ENCODE measurements at places on chromosomes 7 and 10. TPM values are rescaled to one million over a fixed set of nuclear protein-coding genes. Genes with fewer than 3 reads are reported as not detected.

DNA sequence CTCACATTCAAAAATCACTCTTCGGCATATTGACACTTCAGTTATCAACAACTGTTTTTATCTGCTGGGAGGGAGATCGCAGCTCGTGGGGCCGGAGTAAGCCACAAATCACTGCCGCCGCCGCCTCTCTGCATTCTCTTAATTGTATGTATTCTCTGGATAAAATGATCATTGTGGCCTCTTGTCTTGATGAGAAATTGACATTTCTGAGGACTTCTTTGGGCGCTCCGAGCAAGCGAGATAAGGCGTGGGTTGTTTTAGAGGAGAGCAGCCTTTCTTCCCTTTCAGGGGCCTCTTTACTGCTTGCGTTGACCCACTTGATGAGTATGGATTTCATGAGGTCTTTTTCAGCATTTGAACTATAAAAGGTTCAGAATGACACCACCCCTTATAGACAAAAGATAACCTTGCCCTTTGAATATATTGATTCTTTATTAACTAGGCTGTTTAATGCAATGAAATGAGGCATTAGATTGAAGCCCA, 130.6 kb downstream of the EBF3 start:
- no peaks in the 10 kb centered on the region for H3K36me3 ChIP-seq
- no peak for DNase-seq
- H3K27ac ChIP-seq, result no peak overlapping the region
- H3K4me3 ChIP-seq, result no peak overlapping the region

GRCh38 chr10:14391342-14391741, 60.6 kb upstream of the FRMD4A start:
- H3K27ac ChIP-seq, result no peak overlapping the region
- no peaks in the 10 kb centered on the region for H3K27me3 ChIP-seq
- no peaks in the 10 kb centered on the region for H3K36me3 ChIP-seq
- H3K4me1 ChIP-seq, result no peaks in the 10 kb centered on the region
- no peak for DNase-seq

DNA sequence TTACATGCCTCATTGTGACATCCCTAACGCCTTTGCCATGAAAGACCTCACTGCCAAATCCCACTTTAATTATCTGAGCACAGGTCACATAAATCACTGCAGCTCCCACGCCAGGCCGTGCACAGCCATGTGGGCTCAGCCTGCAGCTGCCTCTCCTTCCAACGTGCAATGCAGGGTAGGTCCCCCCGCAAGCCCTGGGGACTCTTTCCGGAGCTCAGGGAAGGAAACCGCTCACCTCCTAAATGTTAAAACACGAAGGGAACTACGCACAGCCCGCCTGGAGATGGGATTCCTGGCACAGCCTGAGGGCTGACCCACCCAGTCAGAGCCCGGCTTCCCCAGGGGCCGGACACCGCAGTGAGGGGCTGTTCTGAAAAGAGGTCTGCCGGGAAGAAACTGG, 128.0 kb downstream of the MAD1L1 start:
- H3K27me3 ChIP-seq, result no peaks in the 10 kb centered on the region
- H3K4me1 ChIP-seq, result peaks cover 38% of the 10 kb centered on the region
- H3K27ac ChIP-seq, result no peak overlapping the region
- H3K36me3 ChIP-seq, result no peaks in the 10 kb centered on the region

DNA sequence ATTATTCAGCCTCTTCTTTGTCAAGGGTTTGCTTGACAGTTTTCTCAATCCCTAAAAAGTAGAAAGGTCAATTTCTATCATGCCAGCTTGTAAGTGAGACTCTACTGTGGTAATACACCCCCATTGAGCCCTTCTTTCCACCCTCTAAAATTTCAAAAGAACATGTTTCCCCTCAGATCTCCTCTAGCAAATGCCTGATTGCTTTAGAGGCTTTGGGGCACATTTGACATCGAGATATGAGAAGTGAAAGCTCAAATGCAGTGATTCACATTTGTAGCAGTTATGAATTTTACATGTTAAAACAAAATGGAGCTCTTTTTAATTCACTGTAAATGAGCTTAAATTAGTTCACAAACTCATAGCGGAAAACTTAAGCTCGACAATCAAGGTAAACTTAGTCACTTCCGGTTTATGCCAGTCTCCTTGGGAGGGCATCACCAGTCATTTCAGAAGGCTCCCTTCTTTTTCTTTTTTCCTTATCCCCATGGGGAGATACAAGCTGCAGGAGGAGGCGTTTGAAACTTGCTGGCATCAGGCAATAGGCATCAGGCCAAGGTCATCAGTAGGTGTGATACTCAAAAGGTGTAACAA, 55.3 kb upstream of the ADO start:
- peaks cover 8% of the 10 kb centered on the region for H3K4me1 ChIP-seq
- no peak overlapping the region for H3K4me3 ChIP-seq
- H3K27me3 ChIP-seq, result no peaks in the 10 kb centered on the region
- H3K27ac ChIP-seq, result no peak overlapping the region

DNA sequence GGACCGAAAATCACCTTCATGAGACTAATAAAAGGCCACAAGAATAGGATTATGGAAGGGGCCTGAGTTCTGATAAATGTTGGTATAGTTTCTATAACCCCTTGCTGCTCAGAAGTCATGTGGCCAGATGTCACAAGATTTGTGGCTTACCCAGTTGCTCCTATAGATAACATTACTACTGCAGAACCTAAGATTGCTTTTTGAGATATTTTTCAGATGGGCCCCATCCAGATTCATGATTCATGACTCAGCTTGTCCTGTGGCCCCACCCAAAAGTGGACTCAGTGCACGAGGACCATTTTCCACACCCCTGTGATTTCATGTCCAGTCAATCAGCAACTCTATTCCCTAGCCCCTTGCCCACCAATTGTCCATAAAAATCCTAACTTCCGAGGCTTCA, 209.0 kb downstream of the ACTR3B start:
- no peaks in the 10 kb centered on the region for H3K27me3 ChIP-seq
- no peak overlapping the region for H3K27ac ChIP-seq
- no peaks in the 10 kb centered on the region for H3K36me3 ChIP-seq

DNA sequence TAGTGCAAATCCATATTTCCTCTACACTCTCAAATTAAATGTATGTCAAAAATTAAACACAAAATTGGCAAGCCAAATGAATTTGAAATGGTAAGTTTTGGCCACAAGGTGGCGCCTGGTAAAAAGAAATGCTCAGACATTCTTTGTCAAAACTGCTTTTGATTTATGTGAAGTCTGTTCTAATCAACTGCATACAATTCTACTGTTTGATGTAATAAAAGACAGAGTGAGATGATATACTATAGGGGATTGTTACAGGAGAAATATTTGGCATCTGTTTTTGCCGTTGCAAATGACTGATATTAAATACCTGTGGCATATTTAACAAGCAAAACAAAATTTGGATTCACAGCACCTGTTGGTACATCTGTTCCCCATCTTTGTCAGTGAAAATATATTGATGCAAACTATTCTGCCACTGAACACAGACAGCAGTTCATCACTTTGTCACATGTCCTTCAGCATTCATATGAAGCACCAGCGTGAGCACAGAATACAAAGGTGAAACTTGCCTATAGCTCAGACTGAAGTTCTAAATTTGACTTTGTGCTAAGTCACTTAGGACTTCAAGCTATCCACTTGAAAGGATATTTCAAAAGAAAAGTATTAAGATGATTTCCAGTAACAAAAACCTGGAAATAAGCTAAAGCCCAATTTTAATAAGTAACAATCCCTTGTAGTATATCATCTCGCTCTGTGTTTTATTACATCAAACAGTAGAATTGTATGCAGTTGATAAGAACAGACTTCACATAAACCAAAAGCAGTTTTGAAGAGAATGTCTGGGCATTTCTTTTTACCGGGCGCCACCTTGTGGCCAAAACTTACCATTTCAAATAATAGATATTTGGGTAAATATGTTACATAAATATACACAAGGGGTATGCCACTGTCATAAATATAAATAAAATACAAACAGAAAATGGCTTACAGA, 10.2 kb upstream of the CH25H start:
- no peak overlapping the region for H3K4me3 ChIP-seq
- H3K27ac ChIP-seq, result no peak overlapping the region
- DNase-seq, result peak; percentile 54
- peaks cover 11% of the 10 kb centered on the region for H3K4me1 ChIP-seq

DNA sequence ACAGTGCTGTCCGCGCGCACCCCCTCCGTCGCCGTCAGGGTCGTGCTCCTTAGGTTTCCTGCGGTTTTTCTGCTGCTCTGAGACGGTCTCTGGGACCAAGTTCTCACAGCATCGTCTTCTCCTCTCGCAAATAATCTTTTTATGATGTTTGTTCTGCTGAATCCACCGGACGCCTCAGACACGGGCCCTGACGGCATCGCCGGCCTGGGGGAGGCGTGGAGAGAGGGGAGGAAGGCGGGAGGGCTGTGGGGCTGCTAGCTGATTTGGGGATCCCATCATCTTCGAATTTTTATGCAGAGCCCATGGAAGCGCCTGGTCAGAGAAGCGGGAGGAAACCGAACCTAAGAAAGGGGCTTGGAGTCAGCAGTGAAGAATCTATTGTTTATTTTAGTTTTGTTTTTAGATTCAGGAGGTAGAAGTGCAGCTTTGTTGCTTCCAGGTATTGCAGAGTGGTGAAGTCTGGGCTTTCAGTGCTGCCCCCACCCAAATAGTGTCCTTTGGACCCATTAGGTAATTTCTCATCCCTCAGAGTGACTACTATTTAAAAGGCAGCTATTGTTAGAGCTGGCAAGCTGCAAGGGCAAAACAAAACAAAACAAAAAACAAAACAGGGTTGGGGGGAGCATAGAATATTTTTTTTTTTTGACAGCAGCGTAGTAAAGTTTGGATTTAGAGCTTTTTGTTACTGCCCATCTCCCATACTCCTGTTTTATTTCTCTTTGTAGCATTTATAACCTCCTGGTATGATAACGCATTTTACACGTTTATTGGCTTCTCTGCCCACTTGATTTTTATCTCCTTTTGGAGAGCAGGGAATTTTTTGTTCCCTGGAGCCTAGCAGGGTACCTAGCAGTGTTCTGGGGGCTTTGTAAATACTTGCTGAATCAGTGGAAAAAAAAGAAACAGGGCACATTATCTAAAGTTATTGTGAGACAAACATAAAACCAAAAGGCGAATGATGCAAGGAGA, 92.6 kb downstream of the SPAG6 start:
- peaks cover 29% of the 10 kb centered on the region for H3K4me1 ChIP-seq
- H3K27me3 ChIP-seq, result no peaks in the 10 kb centered on the region
- H3K4me3 ChIP-seq, result peak overlapping the region; percentile 82
- no peak for DNase-seq
- no peaks in the 10 kb centered on the region for H3K36me3 ChIP-seq

- peaks cover 48% of the 10 kb centered on the region for H3K4me1 ChIP-seq
- H3K36me3 ChIP-seq, result no peaks in the 10 kb centered on the region
- H3K27ac ChIP-seq, result no peak overlapping the region
- no peak overlapping the region for H3K4me3 ChIP-seq
- no peak for DNase-seq
- H3K27me3 ChIP-seq, result no peaks in the 10 kb centered on the region
These were observed 54.5 kb downstream of the CCNY start for GRCh38 chr10:35390843-35391152.

- peaks cover 62% of the 10 kb centered on the region for H3K4me1 ChIP-seq
- H3K27me3 ChIP-seq, result no peaks in the 10 kb centered on the region
- no peaks in the 10 kb centered on the region for H3K36me3 ChIP-seq
- H3K27ac ChIP-seq, result no peak overlapping the region
- no peak for DNase-seq
These were observed 29.7 kb downstream of the PIP4K2A start for GRCh38 chr10:22684699-22685098.

GRCh38 chr7:30430276-30430675, 48.3 kb downstream of the NOD1 start:
- no peak for DNase-seq
- H3K4me1 ChIP-seq, result peaks cover 68% of the 10 kb centered on the region
- H3K36me3 ChIP-seq, result peaks cover 79% of the 10 kb centered on the region
- H3K27me3 ChIP-seq, result no peaks in the 10 kb centered on the region
- no peak overlapping the region for H3K4me3 ChIP-seq

The WDFY4 gene
- 44.4 TPM for total RNA-seq
